Mammary epithelial cell (primary cell): ENCODE measurements at places on chromosomes 13 and 19. TPM values are rescaled to one million over a fixed set of nuclear protein-coding genes. Genes with fewer than 3 reads are reported as not detected.

Gene ZNF540
- 1.5 TPM for total RNA-seq

Gene VSTM1
- total RNA-seq: not detected in 2 replicates

DNA sequence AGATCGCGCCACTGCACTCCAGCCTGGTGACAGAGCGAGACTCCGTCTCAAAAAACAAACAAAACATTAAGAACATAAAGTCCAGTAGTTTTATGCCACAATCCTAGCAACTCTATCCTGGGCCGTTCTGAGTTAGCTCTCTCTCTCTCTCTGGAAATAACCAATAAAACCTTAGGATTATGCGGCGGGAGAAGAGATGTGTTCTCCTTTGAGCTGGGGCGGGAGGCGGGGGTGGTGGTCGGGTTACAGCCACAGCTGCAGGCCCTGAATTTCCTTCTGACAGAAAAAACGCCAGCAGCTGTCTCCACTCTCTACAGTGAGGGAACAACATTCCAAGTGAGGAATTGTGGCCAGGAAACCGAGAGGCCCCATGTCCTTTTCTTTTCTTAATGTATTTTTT is 9.1 kb upstream of the PNMA8A start:
- DNase-seq: no peak

DNA sequence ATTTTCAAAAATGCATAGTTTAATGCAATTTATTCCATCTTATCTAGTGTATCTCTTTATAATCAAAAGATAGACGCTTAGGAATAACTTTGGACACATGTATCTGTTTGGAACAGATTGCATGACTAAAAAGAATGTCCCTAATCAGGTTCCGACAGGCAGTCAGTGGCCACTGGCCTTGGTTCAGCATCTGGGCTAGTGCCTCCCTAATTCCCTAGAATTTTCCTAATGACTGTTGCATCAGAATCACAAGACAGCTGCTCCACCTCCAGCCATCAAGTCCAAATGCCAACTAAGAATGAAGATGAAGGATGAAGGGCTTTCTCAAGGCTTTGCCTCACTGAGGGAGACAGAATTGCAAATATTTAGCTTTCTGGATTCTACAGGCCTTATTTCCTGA is 173.8 kb downstream of the EFNB2 start:
- no peak for DNase-seq
